RWPE1 (cell line): ENCODE measurements at places on chromosomes 16 and 17.
A peak's percentile ranks its signal among the peaks of the same experiment; 100 is the strongest.

DNA sequence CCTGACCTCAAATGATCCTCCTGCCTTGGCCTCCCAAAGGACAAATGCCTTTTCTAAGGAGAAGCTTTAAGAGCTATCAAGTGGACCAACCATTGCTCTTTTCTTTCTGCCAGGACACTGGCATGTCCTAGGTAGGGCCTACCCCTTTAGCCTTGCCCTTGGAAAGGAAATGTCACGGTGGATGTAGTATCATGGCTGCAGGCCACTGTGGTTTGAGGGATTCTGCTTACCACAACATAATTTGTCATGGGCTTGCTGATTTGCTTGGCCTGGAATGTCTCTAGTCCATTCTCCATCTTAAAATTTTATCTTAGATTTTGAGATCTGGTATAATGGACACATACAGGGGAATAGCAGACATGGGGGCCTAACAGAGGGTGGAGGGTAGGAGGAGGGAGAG, 6.0 kb downstream of the KRT20 start:
- DNase-seq: no peak

DNA sequence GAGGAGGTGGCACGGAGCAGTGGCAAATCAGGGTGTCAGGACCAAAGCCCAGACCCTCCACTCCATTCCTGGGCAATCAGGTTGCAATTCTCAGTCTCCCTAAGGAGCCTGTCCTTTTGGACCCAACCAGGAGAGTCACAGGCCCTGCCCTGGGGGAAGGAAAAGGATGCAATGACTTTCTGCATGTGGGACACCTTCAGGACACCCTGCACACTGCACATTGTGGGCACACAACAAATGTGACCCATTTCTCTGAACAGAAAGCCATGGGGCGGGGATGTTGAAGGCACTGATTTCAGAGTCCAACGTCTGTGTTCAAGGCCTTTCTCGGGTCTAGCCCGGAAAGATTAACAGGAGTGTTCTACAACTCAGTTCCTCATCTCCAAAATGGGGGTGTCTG, 286.2 kb upstream of the FOXF1 start:
- no peak for DNase-seq

- DNase-seq: peak; percentile 83
Measured at GRCh38 chr17:27245230-27245696, 48.7 kb upstream of the WSB1 start.

DNA sequence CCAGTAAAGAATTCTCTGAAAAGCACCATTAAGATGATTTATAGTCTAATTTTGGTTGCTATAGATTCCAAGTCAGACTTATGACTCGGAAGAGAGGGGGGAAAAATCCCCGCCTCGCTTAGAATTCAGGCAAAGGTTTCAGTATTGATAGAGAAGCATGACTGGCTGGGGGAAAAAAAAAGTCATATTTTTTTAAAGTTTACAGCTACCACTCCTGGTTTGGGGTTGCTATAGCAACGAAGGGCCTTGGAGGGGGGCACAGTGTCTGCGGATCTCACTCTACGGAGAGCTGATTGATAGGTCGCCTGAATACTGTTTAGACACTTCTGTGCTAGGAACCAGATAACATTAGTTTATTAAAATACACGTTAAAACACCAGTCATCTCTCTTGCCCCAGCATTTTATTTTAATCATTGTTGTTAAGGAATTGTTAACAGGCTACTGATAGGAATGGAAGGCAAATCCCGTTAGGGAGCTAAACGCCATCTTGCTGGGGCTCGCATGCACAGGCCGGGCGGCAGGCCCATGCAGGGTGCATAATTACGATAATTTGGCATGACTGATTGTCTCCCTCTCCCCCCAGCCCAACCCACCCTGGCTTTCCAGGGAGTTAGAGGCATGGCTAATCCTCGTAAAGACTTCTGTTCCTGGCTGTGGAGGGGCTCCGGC, 380.0 kb upstream of the XYLT1 start:
- DNase-seq: no peak

- peak; percentile 59 for DNase-seq
Measured at GRCh38 chr16:71499775-71500364, 10.7 kb upstream of the ZNF19 start.

GRCh38 chr16:2827374-2827791, 2.7 kb upstream of the ZG16B start:
- DNase-seq: no peak

DNA sequence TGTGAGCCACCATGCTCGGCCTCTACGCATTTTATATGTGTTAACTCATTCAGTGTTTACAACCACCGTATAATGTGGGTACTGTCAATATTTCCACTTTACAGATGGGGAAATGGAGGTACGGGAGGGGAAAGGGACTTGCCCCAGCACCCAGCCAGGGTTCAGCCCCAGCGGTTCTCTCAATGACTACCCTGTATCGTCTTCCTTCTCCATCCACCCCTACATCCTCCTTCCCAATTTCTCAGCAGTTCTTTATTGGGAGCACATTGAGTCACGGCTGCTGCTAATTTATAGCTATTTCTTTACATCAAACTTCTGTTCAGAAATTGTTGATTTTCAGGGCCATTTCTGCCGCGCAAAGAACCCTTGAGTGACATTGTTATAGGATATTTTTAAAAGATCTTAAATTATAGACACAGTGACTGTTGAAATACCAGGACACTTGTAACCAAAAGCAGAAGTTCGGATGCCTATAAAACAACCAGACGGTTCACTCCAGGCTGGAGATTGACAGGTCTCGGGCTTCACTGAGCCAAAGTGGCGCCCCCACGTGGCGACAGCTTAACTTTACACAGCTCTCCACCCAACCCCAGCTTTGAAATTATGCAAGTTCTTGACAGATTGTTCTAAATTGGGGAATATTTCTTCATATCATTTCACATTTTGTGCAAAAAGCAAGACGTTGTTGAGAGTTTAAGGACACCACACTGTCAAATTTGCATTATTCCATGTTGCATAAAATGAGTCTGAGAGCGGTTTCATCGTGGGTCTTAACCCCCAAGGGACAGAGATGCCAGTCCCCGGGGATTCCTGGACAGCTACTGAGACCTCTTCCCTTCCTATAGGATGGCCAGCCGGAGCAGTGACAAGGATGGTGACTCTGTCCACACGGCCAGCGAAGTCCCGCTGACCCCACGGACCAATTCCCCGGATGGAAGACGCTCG, 11.8 kb downstream of the SYT17 start:
- peak; percentile 66 for DNase-seq

DNA sequence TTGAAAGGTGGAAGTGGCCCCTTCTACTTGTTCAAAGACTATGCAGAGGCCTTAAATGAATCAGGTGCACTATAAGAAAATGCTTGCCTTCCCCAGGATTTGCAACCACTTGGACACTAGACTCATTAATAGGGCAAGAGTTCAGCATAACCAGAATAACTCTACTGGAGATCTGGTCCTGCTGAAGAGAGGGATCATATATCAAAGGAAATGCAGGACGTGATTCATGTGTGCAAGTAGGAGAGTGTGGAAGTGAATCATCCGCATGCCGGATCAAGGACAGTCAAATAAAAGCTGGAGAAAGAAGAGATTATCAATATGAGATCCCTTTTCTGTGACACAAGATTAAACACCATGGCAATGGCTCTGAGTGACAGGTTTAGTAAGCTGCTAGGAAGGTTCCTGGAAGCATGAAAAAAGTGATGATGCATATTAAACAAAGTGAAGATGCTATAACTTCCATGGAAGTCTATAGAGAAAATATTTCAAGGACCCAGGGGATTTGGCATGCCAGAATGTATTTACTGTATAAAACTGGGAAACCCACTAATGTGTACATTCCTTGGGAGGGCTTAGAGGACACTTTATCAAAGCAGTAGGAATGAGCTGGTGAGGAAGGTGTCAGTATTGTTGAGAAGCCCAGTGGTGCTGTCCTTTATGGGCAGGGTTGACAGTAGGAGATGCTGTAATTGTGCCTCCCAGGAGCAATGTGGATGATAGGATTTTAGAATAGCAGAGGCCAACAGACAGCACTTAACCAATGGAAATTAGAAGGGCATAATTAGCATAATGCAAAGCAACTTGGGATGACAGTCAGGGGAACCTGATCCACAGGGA, 133.1 kb downstream of the ABCA8 start:
- DNase-seq: peak; percentile 90

DNA sequence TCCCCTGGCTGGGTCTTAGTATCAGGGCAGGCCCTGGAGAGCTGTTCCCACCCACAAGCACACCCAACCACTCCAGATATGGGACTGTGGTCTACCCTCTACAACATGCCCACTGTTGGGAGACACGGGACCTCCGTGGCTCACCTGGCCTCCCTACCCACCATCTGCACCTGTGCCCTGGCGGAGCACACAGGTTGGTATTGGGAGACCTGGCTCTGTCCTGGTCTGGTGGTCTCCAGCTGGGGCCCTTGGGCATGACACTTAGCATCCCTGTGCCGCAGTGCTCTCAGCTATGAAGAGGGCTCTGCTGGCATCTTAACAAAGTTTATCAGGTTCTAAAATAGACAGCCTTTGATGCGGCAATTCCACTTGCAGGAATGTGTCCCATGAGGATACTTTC, 5.8 kb downstream of the C16orf95 start:
- DNase-seq: no peak

GRCh38 chr16:15976225-15976812, 26.9 kb downstream of the ABCC1 start:
- DNase-seq: no peak
